ENCODE measurements at places on chromosomes 11 and 22.

- DNase-seq = no peak
Observed at GRCh38 chr22:48547971-48548370, 1279.7 kb downstream of the BRD1 start.

- no peak for DNase-seq
Observed at GRCh38 chr11:65556470-65557279, 1.5 kb downstream of the LTBP3 start.

GRCh38 chr11:119795690-119796089 is 66.7 kb upstream of the NECTIN1 start:
- no peak for DNase-seq

DNA sequence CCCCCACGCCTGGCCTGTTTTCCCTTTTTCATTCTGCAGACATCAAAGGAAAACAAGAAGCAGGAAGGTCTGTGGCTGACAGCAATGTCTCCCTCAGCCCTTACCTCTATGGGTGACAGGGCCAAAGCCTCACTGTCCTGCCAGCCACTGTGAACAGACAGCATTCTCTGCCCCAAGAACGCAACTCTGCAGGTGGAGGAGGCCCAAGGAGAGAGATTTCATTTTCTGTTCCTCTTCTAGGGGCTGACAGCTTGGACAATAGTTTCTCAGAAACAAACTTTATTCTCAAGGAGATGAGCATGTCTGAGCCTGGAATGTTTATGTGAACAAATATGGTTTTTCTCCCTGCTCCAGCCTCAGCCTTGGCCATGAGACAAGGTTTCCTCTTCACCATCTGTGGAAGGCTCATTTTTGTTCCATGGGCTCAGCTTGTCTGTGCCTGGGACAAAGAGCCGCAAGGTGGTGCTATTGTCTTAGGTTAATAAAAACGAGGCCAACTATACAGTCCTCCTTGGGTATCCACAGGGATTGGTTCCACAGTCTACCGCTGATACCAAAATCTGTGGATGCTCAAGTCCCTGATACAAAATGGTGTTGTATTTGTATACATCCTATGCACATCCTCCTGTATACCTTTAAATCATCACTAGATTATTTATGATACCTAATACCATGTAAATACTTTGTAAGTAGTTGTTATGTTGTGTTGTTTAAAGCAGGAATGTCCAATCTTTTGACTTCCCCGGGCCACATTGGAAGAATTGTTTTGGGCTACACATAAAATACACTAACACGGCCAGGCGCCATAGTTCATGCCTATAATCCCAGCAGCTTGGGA is 5.8 kb downstream of the PIWIL3 start:
- DNase-seq = peak; percentile 66

- DNase-seq = no peak
Observed at GRCh38 chr22:19657252-19658056, 56.8 kb upstream of the SEPTIN5 start.

GRCh38 chr11:9574622-9575259 is 1.3 kb downstream of the WEE1 start:
- no peak for DNase-seq

DNA sequence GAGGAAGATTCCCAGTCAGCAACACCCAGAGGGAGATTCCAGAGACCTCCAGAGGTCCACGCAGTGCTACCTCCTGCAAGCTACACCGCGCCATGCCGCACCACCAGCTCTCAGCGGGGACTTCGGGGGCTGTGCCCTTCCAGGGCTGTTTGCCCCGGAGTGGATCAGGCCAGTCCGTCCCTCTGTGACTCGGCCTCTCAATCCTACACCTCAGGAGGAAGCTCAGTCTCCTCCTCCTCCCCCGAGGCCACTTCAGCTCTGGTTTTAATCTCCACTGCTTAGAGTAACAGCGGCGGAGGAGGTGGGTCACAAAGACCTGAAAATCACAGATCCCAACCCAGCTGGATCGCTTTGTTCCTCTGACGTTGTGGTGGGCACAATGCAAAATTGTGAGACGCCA is 68.6 kb downstream of the PHF21B start:
- DNase-seq = no peak

DNA sequence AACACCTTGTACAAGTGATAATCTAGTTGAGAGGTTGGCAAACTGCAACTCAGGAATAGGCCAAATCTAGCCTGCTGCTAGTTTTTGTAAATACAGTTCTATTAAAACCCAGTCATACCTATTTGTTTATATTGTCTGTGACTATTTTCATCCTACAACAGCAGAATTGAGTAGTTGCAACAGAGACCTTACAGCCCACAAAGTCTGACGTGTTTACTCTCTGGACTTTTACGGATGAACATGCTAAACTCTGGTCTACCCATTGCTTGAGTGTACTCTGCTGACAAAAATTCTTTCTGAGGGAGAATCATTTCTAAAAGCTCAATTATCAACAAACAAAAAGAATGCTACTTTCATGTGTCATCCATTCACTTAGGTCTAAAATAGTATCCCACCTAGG is 287.0 kb downstream of the DYNC2H1 start:
- no peak for DNase-seq
